ENCODE measurements at places on chromosomes 1 and 21.

GRCh38 chr1:234579967-234580366 lies 30.0 kb downstream of the IRF2BP2 start:
- no peak for DNase-seq

- no peak for DNase-seq
Measured at GRCh38 chr1:194776657-194777056, 1590.2 kb upstream of the B3GALT2 start.

DNA sequence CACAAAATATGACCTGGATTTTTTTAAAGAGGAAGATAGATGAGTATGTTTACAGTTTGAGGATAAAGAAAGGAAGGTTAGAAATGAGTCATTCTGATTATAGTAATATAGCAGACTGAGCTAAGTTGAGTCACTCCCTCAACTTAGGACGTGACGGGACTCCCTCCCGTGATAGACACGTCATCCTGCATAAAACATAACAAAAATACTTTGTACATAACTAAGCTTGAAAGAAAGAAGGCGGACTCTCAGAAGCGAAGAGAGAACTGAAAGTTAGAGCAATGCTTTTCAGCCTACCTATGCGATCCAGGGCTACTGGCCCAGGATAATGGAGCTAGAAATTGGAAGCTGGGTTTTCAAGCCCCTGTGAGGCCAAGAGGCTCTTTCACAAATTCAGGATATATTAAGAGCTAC lies 53.0 kb upstream of the DESI2 start:
- DNase-seq: no peak

GRCh38 chr21:38958940-38959691 lies 153.4 kb downstream of the ETS2 start:
- no peak for DNase-seq

DNA sequence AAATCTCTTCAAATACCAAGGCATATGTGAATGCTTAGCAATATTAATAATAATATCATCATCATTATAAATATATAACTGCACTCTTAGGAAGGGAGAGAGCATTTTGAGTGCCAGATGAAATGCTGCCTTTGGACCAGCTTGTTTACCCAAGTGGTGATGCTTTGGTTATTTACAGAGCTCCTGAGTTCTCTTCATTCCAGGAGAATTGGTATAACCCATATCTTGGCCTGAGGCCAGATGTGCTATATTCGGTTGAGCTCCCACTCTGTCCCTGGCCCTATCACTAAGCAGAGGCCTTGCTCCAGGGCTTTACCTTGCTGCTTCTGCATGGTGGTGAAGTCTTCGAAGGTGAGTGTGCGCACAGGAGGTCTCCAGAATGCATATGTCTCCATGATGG lies 89.4 kb downstream of the TBX15 start:
- no peak for DNase-seq

DNA sequence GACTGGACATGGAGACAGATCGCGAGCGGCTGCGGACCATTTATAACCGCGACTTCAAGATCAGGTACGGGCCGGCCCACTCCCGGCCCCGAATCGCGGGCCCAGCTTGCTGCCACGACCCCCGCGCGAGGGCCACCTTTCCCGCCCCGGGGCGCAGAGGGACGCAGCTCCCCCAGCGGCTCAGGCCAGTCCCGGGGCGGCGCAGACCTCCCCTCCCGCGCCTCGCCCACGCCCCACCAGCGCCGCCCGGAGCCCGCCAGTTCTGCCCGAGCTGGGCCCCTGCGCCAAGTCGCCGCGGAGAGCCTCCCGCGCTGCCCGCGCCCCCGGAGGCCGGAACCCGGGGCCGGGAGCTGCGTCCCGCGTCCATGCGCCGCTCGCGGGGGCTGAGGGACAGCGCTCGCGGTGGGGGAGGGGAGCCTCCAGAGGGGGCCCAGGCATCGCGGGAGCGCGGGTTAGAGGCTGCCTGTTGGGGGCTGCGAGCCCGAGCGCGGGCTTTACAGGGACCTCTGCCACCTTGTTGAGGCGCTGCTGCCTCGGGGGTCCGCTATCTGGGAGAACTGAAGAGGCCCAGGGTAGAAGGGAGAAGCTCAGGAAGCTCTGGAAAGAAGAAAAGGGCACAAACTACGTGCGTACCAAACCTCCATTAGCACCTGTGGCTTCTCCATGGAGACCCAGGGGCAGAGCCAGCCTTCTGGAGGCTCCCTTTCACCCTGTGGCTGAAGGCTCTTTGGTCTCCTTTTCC lies 698 bp downstream of the MOV10 start:
- DNase-seq: no peak
